ELF-1 (cell line): ENCODE measurements at places on chromosomes 5 and 9.

DNA sequence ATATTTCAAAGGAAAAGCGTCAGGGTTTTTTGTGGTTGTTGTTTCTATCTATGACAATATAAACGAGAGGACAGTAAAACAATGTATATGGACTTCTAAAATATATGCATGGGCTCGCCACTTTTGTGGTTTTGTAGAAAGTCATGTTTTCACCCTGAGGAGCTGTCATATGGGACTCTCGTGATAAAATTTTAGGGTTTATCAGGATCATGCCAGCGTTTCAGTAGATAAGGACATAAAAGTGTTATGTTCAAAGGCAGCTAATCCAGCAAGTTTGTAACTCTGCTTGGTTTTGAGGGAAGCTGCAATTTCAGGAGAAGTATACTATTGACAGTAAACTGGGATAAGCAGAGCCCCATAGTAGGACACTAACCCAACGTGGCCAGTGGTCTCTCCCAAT, 120.3 kb downstream of the CDC42SE2 start:
- no peak for DNase-seq

GRCh38 chr9:36136894-36137391, 410 bp downstream of the GLIPR2 start:
- DNase-seq: peak; percentile 54

DNA sequence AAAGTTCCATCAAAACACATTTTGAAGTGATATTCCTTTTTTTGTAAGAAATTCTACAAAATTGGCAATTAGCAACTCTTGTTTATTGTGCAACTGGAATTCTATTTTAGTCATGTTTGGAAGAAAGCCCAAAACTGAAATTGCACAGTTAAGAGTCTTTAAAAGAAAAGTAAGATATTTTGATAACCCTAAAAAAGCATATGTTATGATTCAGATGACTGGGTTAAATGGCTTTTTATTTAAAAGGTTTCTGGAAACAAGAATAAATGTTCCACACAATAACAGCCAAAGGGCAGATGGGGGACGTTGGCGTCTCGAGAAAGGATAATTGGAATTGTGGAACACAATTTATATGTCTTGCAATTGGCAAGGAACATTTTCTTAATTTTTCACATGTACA, 275.2 kb downstream of the CDH9 start:
- DNase-seq: no peak

- no peak for DNase-seq
Observed at GRCh38 chr9:84207491-84207951, 133.0 kb downstream of the SLC28A3 start.

DNA sequence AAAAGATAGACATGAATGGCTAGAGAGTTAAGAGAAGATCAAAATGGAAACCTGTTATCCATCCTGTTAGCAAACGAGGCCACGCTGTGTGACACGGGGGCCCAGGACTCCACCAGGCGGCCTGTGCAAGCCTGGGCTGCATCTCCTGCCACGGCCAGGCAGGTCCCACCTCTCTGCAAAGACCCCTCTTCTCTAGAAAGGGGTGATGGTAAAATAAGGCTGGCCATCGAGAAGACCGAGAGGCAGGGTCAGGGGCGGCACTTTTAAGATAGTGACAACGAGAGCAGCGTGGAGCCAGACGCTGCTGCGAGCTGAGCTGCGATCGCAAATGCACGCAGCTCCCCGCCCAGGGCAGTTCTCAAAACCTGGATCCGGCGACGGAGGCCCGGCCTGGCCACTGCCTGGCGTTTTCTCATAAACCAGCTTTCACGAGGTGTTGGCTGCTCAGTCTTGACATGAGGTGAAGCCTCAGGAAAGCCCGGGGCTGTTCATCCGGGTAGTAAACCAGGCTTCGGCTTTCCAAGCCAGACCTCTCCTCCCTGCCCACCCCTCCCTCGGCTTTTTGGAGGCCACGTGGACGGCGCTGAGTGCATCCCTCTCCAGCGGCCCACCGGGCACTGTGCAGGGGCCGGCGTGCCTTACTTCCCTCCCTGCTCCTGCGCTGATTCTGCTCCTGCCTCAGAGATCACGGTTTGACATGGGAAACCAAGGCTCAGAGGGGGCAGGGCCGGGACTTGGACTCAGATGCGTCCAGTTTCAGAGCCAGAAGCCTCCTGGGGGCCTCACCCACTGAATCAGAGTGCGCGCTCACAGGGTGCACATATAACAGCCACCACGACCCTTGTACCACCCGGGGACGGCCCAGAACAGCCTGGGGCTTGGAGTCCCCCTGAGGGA, 151.6 kb upstream of the PHYKPL start:
- DNase-seq: peak; percentile 88

DNA sequence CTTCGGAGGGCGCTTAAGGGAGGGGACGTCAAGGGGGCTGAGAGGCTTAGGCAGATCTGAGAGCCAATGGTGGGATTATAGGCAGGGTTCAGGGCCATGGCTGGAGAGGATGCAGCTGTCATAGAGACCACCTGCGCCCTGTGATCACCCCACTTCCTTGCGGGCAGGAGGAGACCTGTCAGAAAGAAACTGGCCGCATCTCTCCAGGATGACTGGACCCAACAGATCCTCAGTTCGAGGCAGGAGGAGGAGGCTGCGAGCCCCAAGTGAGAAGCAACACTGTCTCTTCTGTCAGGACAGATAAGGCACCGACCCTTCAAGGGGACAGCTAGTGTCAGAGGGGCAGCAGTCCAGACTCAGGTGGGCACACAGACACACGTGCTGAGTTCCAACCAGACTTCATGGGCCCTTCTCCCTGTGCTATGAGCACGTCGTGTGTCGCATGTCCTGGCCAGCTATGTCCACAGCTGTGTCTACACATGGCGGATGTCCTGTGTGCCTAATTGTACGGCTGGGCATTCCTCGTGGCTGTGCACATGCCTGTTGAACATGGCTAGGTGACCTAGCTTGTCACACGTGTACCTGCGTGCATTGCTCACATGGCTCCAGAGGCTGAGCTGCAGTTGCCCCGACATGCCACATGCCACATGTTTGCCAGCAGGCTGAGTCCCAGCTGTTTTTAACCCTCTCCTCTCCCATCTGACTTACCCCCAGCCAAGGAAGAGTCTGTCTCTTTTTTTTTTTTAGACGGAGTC, 583 bp upstream of the AQP3 start:
- no peak for DNase-seq

DNA sequence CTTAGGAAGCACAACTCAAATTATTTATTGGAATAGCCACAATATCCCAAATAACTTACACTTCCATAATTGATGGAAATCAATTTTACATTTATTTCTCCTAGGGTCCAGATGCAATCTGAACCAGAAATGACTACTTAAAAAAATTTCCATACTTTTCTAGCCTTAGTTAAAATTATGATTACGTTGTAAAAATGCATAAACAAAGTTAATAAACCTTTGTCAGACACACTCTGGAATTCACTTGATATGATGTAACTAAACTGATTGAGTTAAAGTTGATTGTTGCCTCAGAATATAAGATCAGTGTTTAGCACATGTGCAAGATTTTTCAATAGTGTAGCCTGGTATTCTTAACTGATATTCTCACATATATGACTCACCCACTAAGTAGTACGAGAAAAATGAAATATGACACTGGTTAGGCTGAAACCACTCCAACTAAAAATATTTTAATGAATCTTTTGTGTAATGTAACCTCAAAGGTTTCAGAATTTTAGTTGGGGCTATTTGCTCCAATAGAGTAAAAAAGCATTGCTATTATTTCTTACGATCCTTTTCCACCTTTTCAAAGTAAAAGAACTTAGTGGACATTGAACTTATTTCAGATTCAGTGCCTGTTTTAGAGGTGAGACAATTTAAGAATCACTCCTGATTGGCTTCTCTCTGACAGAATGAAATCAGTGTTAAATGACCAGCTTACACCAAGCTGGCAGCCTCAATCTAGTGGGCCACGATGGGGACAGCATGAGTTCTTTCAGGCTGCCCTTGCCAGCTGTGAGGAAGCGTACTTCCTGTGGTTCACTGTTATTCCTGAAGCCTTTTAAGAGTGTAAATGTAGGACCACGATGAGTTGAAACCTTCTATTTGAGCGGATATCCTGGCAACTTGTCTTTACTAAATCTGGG, 277.2 kb upstream of the CDH9 start:
- DNase-seq: peak; percentile 1

GRCh38 chr5:35788724-35789123, 68.0 kb upstream of the IL7R start:
- no peak for DNase-seq

- no peak for DNase-seq
Observed at GRCh38 chr5:161190086-161190485, 338.1 kb upstream of the ATP10B start.
